ENCODE measurements at places on chromosomes 1 and 21.

- no peak for DNase-seq
Observed at GRCh38 chr21:34830386-34831170, 161.8 kb downstream of the CLIC6 start.

DNA sequence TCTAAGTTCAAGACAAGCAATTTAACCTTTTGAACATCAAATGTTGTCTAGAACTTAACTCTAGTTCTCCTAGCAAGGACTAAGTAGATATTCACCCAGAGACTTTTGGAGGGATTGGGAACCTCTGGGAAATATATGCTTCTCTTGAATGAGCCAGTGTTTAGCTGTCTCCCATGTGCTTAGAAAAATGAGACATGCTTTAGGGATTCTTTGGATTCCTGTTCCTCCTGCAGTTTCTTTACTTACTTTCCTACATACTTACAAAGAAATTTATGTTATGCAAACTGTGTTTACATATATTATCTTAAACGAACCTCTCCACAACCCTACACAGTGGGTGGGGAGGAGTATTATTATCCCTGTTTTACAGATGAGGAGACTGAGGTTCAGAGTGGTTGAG lies 39.2 kb downstream of the RNASEL start:
- no peak for DNase-seq

DNA sequence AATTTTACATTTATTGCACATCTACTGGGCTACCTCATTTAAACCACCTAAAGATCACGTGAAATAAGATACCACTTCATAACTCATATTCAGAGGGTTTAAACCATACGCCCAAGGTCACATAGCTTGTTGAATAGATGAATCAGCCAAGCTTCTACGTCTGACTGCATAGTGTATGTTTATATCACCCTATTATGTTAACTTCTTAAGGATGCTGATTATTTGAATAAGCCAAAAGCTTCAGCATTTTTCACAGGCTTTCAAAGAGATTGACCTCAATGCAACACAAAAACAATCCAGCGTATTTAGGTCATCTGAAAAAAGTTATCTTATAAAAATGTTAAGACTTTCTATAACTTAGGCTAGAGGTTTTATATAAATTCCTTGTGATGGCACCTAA lies 373.8 kb downstream of the TGFB2 start:
- no peak for DNase-seq

DNA sequence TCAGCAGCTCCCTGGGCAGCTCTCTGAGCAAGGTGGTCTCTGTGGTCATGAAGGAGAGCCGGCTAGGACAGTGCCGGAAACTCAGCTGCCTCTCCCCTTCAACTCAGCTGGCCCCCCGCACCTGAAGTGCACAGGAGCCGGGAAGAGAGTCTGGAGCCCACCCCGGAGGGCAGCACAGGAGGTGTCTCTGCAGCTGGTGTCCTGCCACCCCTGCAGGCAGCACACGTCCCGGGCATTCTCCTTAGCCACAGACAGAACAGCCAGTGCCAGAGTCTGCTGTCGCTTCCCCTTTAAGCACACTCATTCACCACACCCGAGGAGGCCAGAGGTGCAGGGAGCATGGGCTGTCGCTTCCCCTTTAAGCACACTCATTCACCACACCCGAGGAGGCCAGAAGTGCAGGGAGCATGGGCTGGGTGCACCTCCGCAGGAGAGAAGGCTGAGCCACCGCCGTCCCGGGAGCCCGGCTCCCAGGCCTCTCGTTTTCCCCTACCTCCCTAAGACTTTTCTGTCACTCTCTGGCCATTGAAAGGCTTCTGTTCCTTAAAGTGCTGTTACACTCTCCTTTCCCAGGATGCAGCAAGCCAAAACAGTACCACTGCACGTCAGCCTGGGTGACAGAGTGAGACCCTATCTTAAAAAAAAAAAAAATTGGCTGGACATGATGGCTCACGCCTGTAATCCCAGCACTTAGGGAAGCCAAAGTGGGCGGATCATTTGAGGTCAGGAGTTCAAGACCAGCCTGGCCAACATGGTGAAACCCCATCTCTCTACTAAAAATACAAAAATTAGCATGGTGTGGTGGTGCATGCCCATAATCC lies 16.9 kb upstream of the SAMD11 start:
- peak; percentile 11 for DNase-seq

GRCh38 chr1:54227091-54227602 lies 27.2 kb downstream of the MRPL37 start:
- DNase-seq: no peak

GRCh38 chr21:32977216-32977615 lies 48.5 kb upstream of the OLIG2 start:
- DNase-seq: no peak

GRCh38 chr1:67133177-67133576 lies 1.6 kb downstream of the C1orf141 start:
- no peak for DNase-seq

GRCh38 chr1:88404582-88404981 lies 279.5 kb upstream of the PKN2 start:
- no peak for DNase-seq

GRCh38 chr1:85202092-85202863 lies 1.5 kb upstream of the SYDE2 start:
- DNase-seq: no peak

DNA sequence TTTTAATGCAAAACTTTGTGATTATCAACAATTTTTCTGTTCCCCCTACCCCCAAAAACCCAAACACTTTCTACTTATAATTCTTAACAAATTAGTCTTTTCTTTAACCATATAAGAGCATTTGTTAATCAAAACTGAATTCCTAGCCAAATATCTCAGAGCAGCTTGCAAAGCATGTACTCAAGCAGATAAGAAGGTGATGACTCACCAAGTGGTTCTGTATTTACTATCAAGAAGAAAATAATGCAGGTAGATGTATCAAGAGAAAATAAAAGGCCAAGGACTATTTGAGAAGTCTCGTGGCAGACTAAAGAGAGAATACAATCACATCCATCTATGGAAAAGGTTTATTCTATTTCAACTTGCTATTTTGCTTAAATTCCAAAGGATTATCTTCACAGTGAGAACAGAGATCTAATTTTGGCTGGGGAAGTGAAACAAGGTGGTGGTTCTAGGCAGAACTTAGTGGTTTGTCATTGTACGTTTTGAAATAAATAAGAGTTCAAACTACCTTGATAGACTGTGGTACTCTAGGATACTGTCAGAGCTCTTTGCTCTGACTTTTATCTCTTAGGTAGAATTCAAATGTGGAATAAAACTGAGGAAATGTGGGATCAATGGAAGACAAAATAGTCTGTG lies 94.7 kb upstream of the NRIP1 start:
- no peak for DNase-seq

- no peak for DNase-seq
Observed at GRCh38 chr1:196678510-196678884, 26.7 kb downstream of the CFH start.

- no peak for DNase-seq
Observed at GRCh38 chr1:71311376-71311775, 230.5 kb upstream of the ZRANB2 start.

DNA sequence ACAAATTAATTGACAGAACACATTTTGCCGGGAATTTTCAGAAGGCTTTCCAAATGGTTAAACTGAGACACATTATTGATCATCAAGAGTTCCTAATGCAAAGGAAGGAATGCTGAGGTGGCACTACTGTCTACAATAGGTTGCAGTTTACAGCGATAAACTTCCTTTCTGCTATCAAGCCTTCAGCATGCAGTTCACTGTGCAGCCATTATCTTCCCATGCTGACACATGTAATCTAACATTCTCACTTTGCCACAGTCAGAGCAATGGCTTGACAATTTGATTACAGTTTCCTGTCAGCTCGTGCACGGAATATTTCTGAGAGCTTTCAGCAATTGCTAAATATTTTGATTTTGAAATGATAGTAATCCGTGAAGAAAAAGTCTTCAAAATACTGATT lies 166.9 kb upstream of the PRMT6 start:
- DNase-seq: no peak

DNA sequence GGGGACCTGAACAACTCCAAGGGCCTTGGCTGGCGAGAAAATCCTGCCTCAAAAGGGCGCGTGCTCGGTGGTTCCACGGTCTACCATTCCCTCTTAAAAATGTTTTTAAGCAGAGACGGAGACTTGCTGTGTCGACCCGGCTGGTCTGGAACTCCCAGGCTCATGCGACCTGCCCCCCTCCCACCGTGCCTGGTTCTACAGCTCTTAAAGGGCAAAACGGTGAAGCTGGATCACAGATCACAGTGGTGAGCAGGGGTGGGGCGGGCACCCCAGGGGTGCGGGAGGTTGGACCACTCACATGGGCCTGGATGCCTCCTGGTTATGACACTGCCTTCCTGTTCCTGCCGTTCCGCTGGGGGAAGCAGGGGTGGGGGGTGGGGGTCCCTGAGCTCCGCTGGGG lies 4.2 kb upstream of the C1orf159 start:
- no peak for DNase-seq

- no peak for DNase-seq
Observed at GRCh38 chr1:46413596-46413985, 19.5 kb downstream of the FAAH start.

- no peak for DNase-seq
Observed at GRCh38 chr1:36612881-36613280, 130.2 kb upstream of the CSF3R start.

GRCh38 chr1:81517987-81518386 lies 282.7 kb upstream of the ADGRL2 start:
- DNase-seq: no peak

DNA sequence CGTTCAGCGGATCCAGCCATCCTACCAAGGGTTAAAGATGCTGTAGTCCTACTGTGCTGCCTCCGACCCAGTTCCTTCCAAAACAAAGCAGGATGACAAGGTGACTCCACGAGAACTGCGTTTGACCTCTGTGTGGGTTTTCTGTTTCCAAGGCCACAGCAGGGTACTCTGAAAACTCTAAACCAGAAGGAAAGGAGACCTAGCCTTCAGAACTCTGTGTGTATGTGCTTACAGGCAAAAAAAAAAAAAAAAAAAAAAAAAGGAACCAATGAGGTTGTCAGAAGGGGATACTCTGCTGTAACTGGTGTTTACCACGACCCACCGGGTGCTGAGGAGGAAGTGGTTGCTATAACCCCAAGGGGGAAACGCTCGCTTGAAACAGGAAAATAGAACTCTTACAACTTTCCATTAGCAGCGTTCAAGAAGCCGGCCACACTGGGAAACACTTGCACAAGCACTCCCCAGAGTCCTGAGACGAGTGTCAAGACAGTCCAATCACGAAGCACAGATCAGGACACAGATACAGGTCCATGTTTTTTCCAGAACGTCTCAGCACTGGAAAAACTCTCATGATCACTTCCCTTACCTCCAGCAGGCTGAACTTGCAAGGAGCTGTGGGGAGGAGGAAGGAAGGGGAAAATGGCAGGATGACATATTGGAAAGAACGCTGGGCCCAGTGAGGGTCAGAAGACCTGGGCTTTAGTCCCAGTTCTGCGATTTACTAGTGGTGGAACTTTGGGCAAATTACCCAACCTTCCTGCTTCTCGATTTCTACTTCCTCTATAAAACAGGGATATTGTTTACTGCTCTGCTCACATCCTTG lies 64.0 kb downstream of the ITPKB start:
- DNase-seq: peak; percentile 57

GRCh38 chr21:35933466-35933865 lies 126.9 kb downstream of the SETD4 start:
- DNase-seq: no peak

GRCh38 chr1:50103615-50104081 lies 5.1 kb upstream of the ELAVL4 start:
- DNase-seq: no peak

- DNase-seq: no peak
Observed at GRCh38 chr1:94384485-94385265, 33.5 kb upstream of the ABCD3 start.

DNA sequence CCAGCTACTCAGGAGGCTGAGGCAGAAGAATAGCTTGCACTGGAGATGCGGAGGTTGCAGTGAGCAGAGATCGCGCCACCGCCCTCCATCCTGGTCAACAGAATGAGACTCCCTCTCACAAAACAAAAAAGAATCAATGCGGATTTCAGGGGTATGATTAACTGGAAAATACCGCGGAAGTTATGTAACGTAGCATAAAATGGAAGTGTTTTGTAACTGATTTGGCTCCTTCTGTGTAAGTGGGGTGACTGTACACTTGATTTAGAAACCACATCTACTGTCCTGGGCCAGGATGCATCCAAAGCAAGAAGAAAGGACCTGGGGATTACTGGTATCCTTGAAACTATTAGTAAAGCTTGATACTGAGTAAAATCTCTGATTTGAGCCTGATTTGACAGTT lies 3.1 kb upstream of the VAMP4 start:
- no peak for DNase-seq

DNA sequence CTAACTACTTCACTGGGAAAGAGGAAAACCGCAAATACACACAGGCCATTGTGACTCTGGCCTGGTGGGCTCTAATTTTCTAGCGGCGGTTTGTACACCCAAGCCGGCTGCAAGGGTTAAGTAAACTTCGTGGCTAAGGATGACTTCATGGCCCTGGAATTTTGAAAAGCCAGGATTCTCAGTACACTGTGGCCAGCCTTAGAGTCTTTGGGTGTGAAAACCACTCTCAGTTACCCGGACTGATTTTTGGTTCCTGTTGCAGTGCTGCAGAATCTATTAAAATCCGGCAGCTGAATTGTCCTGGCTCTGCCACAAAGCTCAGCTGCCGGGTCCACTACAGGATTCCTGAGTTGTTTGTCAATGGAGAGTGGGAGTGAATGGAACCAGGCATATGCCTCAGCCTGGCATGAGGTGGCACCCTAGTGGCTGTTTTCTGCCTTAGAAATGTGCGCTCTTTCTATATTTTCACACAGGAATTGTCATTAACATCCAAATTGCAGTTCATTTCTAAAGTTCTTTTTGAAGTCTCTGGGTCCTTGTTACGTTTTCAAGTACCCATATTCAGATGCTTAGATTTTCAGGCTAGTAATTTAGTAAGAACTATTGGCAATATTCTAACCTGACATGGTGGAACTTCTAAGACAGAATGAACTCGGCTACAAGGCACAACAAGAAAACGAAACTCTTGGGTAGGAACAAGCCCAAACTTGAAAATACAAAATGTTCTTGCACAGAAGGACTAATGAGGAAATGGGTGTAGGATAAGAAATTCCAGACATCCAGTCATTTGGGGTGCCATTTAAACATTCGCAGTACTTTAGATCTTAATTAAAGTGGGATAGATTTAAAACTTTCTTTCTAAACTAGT lies 255.9 kb downstream of the NFIA start:
- DNase-seq: no peak

DNA sequence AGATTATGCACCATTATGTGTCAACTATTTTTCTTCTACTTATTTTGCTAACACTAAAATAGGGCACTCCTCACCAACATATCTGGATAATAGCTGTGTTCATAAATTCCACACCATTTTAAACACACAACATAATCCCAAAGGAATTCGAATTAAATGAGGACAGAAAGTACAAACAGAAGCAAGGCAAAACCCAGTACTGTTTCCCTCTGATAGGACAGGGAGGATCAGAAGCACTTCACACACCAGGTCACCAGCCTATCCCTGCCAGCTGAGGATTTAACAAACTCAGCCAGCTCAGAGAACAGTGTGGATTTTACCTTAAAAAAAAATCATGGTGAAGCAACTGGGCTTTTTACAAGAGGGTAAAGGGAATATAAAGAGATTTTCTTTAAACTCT lies 20.0 kb downstream of the CRYZ start:
- DNase-seq: no peak
